Amniotic stem cell (primary cell): ENCODE measurements at places on chromosomes 1 and 21.

GRCh38 chr1:173052681-173053196, 2.0 kb upstream of the TNFSF18 start:
- DNase-seq: no peak

GRCh38 chr1:17338706-17339493, 30.9 kb downstream of the PADI4 start:
- DNase-seq: no peak

GRCh38 chr1:154418923-154419619, 13.9 kb downstream of the IL6R start:
- DNase-seq: no peak

DNA sequence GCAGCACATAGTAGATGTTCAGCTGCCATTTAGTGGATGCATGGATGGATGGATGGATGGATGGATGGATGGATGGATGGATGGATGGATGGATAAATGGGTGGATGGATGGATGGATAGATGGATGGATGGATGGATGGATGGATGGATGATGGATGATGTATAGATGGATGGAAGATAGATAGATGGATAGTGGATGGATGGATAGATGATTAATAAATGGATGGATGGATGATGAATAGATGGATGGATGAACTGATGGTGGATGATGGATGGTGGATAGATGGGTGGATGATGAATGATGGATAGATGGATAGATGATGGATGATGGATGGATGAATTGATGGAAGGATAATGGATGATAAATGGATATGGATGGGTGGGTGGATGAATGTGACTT, 20.6 kb downstream of the MATN1 start:
- no peak for DNase-seq

GRCh38 chr1:59484096-59484495, 187.2 kb downstream of the FGGY start:
- DNase-seq: peak; percentile 44

GRCh38 chr1:156801409-156802121, 15.1 kb downstream of the SH2D2A start:
- no peak for DNase-seq

DNA sequence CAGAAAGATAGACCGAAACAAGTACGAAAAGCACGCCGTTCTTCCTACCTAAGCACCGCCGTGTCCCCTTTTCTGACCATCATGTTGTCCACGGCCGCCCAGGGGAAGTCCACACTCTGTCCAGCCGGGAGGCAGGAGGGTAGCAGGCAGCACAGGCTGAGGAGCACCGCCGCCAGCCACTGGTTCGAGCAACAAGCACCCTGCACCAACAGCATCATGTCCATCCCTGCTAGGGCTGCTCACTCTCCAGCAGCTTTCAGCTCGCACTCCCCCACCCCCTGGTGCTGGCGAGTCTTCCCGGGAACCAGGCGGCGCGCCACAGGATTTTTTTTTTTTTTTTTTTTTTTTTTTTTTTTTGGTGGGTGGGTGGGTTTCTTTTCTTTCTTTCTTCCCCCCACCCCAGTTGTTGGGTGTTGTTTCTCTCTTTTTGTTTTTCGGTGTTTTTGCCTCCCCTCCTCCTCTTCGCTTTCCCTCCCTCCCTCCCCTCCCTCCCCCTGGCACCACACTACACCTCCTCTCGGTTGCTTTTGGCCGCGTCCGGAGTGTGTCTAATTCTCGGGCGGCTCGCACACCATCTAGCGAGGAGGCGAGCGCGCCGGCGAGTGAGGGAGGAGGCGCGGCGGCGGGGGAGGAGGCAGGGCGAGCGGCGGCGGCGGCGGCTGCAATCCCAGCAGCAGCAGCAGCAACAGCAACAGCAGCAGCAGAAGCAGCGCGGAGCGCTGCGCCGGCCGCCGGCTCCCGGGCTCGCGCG, at the start of gene NEGR1:
NEGR1 (minus strand) TSS at position 269 of the 751 bp plus-strand sequence.
- peak; percentile 90 for DNase-seq

GRCh38 chr21:45405819-45406762, 1.1 kb downstream of the COL18A1 start:
- no peak for DNase-seq

DNA sequence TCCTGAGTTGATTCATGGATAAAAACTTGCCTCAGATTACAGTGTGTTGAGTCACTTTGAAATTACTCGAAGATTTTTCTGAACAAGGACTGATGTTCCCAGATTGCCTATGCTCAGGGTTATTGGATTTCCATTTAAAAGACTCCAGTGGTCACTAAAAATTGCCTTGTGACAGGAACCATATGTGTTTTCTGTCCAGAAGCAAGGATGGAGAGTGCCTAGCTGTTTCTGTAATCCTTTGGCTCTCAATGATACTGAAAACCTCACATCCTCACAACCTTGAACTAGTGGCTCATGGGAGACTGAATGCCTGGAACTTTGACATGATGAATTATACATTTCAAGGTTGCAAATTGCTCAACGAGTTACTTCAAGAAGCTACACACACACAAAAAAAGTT, 1271.8 kb downstream of the BRINP3 start:
- no peak for DNase-seq

GRCh38 chr1:30879940-30880677, 28.4 kb downstream of the SDC3 start:
- no peak for DNase-seq

GRCh38 chr21:31873696-31874599, 1.1 kb downstream of the HUNK start:
- no peak for DNase-seq

- DNase-seq: no peak
Measured at GRCh38 chr1:94110946-94111740, 9.8 kb downstream of the ABCA4 start.

DNA sequence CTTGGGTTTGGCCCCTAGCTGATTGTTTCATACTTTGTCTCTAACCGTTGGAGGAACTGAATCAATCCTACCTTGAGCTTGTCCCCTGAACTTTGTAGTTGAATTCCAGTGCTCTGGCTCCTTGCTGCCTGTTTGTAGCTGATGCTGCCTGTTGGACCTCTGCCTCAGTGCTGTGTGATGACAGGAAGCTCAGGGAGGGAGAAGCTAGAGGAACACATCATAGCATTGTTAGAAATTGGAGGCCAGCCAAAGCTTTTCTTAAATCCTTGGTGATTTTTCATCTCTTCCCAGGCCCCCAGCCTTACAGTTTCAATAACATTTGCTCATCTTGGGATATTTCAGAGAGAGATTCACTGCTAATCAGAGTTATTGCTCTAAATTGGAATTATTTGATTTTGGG, 34.0 kb downstream of the MACF1 start:
- peak; percentile 49 for DNase-seq

- DNase-seq: no peak
Measured at GRCh38 chr1:187294421-187295201, 465.9 kb downstream of the PLA2G4A start.

- no peak for DNase-seq
Measured at GRCh38 chr1:87513966-87514660, 185.4 kb downstream of the LMO4 start.

DNA sequence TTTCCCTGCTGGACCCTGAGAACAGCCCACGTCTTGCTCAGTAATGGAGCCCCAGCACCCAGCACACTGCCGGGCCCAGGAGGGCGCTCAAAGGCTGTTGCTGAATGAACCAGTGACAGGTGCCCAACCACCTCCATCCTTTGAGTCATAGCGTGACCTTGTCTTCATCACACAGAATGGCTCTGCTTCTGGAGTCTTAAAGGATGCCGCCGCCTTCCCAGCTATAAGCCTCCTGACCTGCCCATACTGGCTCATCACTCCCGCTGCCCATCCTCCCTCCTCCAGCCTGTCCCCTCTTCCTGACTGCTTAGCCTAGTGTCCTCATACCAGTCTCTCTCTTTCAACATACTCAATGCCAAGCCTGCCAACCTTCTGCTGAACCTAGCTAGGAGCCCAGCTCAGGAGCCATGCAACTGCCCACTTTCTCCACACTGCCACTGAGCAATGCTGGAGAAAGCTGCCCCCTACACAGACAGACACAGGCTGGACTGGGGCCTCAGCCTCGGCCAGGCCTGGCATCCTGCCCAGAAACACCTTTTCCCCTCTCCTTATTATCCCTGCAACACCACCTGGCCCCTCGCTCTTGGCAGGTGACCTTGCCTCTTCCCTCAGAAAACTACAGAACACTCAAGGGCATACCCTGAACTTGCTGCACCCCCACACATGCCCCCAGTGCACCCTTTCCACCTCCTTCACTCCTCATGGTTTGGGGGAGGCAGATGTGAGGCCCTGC, 14.1 kb downstream of the TTC39A start:
- DNase-seq: no peak

GRCh38 chr21:42302076-42302650, 13.0 kb downstream of the TFF3 start:
- no peak for DNase-seq

DNA sequence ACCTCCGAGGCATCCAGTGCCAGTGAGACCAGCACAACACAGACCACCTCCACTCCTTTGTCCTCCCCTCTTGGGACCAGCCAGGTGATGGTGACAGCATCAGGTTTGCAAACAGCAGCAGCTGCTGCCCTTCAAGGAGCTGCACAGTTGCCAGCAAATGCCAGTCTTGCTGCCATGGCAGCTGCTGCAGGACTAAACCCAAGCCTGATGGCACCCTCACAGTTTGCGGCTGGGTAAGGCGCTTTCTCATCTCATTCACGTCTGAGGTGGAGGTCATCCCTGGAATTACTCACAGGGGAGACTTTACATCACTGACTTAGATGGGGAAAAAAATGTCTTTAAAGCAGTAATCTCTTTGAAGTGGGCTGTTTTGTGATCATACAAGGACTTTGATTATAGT, 106.3 kb downstream of the CD247 start:
- no peak for DNase-seq

- DNase-seq: no peak
Measured at GRCh38 chr1:119639109-119639508, 9.0 kb downstream of the ZNF697 start.

DNA sequence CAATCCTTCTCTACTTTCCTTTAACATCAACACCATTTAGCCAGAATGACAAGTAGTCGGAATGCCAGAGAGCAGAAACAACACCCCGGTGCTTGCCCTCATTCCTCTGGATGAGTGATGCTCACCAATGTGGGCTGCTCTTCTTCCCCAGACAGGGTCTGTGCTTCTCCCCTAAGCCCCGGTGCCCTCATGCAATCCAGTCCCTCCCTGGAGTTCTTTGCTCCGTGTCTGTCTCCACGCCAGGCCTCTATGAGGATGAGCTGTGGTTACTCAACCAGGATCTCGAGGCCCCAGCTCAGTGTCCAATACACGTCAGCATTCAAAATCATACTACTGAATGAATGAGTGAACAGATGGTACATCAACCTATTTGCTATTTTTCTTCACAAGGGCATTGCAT, 29.7 kb upstream of the PDE9A start:
- no peak for DNase-seq

DNA sequence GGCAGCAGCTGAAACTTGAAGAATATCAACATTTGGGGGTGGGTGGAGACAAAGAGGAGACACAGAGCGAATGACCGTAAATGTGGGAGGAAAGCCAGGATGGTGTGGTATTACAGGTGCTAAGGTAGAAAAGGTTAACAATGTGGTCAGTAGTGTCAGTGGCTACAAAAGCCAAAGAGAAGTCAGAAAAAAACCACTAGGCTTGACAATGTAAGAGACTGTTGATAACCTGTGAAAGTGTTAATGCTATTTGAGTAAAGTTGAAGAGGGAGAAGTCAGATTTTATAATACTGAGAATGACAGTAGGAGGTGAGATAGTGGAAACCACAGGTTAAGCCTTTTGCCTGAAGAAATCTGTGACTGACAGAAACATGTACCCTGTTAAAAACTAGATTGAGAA, 120.8 kb downstream of the CLEC20A start:
- DNase-seq: no peak

- no peak for DNase-seq
Measured at GRCh38 chr21:44800103-44800502, 1.5 kb downstream of the UBE2G2 start.

GRCh38 chr1:84769636-84770035, 79.4 kb upstream of the SSX2IP start:
- no peak for DNase-seq
